DMS53 (cell line): ENCODE measurements at places on chromosomes 4 and X.
A peak's percentile ranks its signal among the peaks of the same experiment; 100 is the strongest.

GRCh38 chr4:146095091-146095690 is 80.3 kb upstream of the LSM6 start:
- peak; percentile 65 for DNase-seq

- peak; percentile 85 for DNase-seq
Measured at GRCh38 chrX:132217203-132218073, 1.8 kb downstream of the RAP2C start.

DNA sequence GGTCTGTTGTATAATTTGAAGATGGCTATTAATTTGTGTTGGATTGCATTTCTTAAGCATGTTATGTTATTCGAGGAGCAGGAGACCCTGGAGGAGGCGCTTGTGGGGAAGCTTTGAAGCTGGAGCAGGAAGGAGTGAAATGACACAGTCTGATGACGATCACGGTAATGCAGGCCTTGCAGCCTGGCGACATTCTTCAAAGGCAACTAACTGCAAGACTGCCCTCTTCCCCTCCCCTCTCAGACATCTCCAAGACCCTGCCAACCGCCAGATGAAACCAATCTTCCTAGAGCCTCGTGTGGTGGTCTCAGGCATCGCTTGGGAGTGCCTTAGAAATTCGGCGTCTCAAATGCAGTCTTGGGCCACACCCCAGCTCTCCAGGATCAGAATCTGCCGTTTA is 16.1 kb downstream of the CLCN4 start:
- DNase-seq, result no peak

- no peak for DNase-seq
Measured at GRCh38 chr4:125735102-125735501, 420.3 kb downstream of the FAT4 start.

DNA sequence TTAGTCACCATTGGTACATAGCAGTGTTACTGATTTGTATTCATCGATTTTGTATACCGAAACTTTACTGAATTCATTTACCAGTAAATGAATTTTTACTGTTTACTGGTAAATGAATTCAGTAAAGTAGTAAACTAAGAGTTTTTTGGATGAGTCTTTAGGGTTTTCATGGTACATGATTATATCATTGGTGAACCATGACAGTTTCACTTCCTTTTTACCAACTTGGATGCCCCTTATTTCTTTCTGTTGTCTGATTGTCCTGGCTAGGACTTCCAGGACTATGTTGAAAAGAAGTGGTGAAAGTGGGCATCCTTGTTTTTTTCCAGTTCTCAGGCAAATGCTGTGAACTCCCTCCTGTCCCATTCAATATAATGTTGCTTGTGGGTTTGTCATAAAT is 494.9 kb downstream of the GALNTL6 start:
- no peak for DNase-seq

GRCh38 chr4:73885574-73886267 is 16.5 kb downstream of the CXCL1 start:
- no peak for DNase-seq

DNA sequence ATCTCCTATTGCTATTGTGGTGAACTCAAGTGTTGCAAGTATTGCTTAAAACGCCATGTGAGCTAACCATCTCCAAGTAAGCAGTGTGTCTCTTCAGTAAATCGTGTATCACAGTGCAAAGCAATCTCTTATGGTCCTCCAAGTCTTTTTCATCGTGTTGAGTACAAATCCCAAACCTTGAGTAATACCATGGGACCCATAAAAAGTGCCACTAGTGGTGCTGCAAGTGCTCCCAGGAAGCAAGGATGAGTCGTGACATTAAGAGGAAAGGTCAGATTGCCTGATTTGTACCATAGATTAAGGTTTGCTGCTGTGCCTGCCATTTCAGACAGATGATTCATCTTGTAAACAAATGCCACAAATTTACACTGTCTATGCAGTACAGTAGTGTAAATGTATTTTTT is 66.9 kb upstream of the BMPR1B start:
- peak; percentile 61 for DNase-seq

DNA sequence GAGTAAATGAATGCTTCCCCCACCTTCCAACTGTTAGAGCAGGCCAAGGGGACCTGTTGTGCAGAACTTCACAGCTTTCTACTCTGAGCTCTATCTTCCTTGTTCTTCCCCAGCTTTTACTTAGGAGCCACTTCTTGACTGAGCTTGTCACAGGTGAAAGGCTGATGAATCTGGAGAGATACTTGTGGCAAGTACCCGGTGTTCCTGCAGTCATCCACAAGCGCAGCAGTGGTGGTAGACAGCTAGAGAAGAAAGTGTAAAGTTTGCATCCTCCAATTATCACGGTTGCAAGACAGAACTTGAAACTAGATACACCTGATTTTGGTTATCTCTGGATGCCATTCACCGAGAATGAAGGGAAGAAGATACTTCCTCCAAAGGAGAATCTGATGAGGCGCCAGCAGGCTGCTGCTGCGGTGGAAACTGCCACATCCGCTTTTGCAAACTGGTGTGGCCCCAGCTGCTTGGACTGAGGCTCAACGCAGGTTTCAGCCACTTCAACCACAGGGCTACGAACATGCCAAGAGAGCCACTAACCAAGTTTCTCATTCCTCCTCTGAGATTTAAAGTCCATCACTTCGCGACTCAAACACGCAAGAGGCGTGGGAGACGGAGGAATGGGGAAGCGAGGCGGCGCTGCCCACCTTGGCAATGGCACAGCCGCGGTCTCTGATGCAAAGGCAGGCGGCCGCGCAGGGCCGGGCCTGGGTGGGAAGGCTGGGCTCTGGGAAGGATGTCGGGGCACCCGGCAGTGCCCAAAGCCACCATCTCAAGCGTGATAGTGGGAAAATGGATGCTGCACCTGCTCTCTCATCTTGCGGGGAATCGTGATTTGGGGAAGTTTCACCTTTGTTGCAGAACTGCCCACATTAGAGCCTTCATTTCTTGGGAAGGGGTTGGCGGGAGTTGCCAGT is 1.3 kb upstream of the FHIP1A start:
- DNase-seq, result peak; percentile 65

DNA sequence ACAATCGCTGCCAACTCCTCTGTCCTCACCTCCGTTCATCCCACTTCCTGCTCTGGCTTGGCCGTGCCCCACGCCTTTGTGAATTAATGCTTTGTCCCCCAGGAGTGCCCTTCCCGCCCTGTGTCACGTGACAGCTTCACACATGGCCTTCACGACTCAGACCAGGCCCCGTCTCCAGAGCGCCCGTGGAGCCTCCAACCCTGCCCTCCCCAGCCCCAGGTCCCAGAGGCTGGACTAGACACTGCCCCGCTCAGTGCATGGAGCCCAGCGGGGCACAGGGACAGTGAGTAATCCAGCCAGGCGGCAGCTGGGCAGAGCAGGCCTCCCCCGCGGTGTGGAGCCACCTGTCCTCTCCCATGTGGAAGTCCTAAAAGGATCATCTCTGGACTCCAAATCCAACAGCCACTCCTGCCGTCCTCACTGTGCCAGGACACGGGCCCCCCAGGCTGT is 7.4 kb downstream of the ADRA2C start:
- no peak for DNase-seq

GRCh38 chr4:20394512-20394911 is 142.8 kb downstream of the SLIT2 start:
- DNase-seq, result no peak

DNA sequence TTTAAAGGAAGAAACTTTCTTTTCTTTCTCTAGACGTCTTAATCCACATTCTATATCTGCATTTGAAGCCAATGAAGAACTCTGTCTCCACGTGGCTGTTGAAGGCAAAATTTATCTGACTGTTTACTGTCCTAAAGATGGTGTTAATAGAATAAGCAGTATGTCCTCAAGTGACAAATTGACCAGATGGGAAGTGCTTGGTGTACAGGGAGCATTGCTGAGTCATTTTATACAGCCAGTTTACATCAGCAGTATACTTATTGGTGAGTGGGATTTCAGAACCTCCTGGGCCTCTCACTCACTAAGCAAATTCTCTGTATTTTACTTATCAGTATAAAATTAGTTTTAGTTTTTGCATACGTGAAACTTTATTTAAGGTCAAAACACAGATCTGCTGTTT is 33.7 kb downstream of the ADAD1 start:
- DNase-seq, result peak; percentile 53
